ENCODE measurements at places on chromosomes 16 and 17.

GRCh38 chr17:21177854-21178600 is 35.9 kb downstream of the TMEM11 start:
- no peak for DNase-seq

GRCh38 chr16:85588562-85589503 is 24.3 kb upstream of the GSE1 start:
- DNase-seq: no peak

- no peak for DNase-seq
Measured at GRCh38 chr17:6660805-6661463, 9.4 kb downstream of the C17orf100 start.

DNA sequence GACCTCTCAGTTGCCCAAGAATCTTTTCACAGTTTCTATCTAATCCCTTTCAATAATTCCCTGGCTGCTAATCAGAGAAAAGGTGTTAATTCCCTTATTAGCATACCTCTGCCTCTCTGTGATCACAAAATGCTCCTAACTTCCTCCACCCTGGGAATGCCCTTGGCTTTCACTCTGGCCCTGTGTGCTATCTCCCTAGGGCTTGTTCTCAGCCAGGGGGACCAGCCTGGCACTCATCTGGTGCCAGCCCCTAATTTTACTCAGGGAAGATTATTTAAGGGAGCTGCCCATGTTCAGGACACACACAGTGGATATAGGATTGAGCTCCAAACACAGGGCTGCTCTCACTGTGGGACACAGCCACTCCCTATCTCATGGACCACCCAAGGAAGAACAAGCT is 225.2 kb downstream of the GRIN2A start:
- DNase-seq: no peak

GRCh38 chr17:43545383-43545632 is 832 bp downstream of the ETV4 start:
- peak; percentile 9 for DNase-seq

DNA sequence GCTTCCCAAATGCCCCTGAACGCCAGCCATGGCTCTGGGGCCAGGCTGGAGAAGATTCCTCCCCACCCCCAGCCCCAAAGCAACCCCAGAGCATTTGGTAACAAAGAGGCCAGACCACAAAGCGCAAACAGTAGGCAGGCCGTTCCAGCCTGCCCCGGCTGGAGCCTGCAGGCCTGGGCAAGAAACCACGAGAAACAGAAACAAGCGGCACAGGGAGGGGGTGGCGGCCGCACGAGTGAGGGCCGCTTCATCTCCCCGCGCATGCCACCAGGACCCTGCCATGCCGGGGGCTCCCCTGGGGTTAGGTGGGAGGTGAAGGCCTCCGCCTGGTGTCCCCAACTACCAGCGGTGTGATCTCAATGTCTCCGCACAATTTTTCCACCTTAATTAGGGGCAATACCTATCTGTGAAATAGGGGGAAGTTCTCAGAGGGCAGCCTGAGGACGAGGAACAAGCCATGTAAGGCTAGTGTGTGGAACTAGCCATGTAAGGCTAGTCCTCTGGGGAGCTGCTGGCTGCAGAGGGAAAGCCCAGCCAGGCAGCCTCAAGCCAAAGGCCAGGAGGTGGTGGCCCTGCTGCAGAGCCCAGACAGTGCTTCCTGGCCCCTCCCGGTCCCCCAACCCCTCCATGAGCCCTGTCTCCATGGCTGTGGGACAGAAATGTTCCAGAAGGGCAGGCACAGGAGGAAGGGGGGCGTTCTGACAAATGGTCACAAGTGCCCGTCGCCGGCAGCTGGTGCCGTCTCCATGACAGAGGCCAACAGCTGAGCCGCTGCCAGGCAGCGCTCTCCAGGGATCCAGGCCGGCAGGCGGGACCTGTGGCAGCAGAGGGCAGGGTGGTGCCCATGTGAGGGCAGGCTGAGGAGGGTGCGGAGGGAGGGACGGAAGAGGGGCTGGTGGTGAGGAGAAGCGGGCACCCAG is 14.5 kb upstream of the MTSS2 start:
- DNase-seq: no peak

- DNase-seq: no peak
Measured at GRCh38 chr16:83915081-83915480, 16.2 kb downstream of the MLYCD start.

- no peak for DNase-seq
Measured at GRCh38 chr16:55663765-55664677, 8.2 kb downstream of the SLC6A2 start.

- no peak for DNase-seq
Measured at GRCh38 chr17:75799402-75799801, 14.8 kb downstream of the UNK start.

DNA sequence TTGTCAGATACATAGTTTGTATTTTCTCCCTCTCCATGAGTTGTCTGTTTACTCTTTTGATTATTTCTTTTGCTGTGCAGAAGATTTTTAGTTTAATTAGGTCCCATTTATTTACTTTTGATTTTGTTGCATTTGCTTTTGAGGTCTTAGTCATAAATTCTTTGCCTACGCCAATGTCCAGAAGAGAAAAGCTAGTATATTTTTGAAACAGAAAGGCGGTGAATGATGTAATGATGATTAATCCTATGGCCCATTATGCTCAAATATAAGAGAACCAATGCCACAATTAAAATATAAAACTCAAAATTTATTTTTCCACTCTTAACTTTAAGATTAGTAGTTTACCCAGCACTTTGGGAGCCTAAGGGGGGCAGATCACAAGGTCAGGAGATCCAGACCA is 59.8 kb upstream of the SMIM36 start:
- no peak for DNase-seq

DNA sequence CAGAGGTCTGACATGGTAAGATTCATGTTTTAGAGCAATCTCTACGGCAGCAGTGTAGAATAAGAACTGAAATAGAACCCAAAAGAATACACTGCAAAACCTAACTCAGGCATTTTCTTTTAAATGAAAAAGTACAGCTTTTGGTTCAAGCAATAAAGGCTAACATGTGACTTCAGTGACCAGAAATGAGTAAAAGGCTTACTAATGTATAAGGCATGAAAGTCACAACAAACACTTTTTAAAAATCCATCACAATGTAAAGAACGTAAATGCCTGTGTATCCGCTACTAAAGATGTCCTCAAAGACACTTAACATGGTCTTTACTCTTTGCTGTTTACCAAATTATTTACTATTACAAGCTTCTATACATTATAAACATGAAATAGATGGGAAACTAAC is 16.6 kb downstream of the KIAA0753 start:
- no peak for DNase-seq

DNA sequence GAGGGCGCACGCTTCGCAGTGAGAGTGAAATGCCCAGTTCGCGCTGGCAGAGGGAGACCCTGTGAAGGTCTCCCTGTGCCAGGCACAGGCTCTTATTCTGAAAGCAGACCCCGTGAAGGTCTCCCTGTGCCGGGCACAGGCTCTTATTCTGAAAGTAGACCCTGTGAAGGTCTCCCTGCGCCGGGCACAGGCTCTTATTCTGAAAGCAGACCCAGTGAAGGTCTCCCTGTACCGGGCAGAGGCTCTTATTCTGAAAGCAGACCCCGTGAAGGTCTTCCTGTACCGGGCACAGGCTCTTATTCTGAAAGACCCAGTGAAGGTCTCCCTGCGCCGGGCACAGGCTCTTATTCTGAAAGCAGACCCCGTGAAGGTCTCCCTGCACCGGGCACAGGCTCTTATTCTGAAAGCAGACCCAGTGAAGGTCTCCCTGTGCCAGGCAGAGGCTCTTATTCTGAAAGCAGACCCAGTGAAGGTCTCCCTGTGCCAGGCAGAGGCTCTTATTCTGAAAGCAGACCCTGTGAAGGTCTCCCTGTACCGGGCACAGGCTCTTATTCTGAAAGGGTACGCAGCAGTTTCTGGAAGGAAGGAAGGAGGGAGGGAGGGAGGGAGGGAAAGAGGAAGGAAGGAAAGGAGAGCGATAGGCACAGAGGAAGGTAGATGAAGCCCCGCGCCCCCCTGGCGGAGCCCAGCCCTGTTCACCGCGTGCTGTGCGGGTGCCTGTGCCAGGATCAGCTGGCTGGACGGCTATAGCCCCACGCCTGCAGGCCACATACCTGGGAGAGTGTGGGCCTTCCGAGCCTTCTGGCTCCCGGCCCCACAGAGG is 55.3 kb downstream of the WDR45B start:
- DNase-seq: peak; percentile 22

DNA sequence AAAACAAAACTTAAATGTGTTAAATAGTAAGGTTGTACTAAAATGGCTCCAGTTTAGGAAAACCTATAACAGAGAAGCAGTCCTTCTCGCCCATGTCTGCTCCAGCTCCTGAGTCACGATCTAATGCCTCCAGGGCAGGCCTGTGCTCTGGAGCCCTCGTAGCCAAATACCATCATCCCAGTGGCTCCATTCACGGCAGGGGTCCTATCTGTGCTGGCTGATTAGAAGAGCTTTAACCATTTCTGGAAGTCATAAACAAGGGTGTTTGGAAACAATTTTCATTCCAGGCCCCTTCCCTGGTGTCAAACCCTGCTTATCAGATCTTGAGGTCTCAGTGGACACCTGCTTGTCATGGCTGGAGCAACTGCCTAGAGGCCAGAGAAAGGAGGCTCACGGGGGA is 336.9 kb downstream of the SOX9 start:
- DNase-seq: no peak

GRCh38 chr17:72571813-72572396 is 451.1 kb downstream of the SOX9 start:
- no peak for DNase-seq

GRCh38 chr17:63568563-63568962 is 18.3 kb downstream of the DCAF7 start:
- DNase-seq: no peak

DNA sequence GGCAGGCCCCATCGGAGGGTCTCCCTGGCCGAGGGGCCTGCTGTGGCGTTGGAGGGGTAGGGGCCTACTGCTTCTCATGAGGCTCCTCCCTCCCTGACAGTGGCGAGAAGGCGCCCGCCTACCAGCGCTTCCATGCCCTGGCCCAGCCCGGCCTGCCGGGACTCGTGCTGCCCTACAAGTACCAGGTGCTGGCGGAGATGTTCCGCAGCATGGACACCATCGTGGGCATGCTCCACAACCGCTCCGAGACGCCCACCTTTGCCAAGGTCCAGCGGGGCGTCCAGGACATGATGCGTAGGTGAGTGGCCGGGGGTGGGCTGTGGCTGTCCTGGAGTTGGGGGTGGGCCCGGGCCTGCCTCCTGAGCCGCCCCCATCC is 1.7 kb downstream of the CDT1 start:
- DNase-seq: no peak

All from activated CD8-positive, alpha-beta memory T cell treated with anti-CD3 and anti-CD28 coated beads for 1 hour (primary cell).